Heart left ventricle (tissue), 16 donors: ENCODE measurements at places on chromosomes 7 and 10.
A peak's percentile ranks its signal among the peaks of the same experiment; 100 is the strongest.

DNA sequence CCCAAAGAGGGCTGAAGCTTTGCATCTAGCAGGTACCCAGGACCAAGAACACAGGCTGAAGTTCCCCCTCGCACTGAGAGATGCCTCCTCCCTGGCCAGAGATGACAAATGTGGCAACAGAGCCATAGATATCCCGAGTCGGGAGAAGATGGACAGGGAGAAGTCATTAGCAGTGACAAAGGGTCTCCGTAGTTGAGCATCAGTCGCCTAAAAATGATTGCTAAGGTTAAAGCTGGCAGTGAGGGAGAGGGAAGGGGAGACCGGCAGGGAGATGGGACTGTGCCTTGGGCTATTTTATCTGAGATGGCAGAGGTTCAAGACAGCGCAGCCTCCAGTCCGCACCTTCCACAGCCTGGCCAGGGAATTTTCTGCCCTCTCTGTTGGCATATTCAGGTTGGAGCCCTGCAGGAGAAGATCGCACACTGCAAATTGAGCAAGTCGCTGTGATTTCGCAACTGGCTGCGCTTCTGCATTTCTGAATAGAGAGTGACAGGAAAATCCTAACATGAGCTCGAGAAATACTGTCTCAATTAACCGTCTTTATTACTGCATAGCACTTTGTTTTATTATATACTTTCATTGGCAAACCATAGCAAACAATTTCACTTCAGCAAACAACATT, 238.9 kb upstream of the GPR26 start:
- H3K27me3 ChIP-seq = no peaks in the 10 kb centered on the region
- H3K4me1 ChIP-seq = no peaks in the 10 kb centered on the region
- no peak overlapping the region for H3K4me3 ChIP-seq

- H3K27ac ChIP-seq = no peak overlapping the region
- peaks cover 49% of the 10 kb centered on the region for H3K36me3 ChIP-seq
- H3K4me3 ChIP-seq = no peak overlapping the region
- H3K27me3 ChIP-seq = no peaks in the 10 kb centered on the region
- no peaks in the 10 kb centered on the region for H3K4me1 ChIP-seq
- no peak for DNase-seq
Observed at GRCh38 chr7:152149363-152149762, 123.9 kb downstream of the GALNT11 start.

GRCh38 chr7:46713868-46714596, 793.0 kb upstream of the IGFBP3 start:
- no peak overlapping the region for H3K27ac ChIP-seq
- DNase-seq = peak; percentile 63
- H3K36me3 ChIP-seq = no peaks in the 10 kb centered on the region
- no peak overlapping the region for H3K4me3 ChIP-seq

- H3K27me3 ChIP-seq = no peaks in the 10 kb centered on the region
- no peak overlapping the region for H3K4me3 ChIP-seq
- H3K36me3 ChIP-seq = no peaks in the 10 kb centered on the region
- DNase-seq = no peak
- H3K27ac ChIP-seq = no peak overlapping the region
- H3K4me1 ChIP-seq = peaks cover 3% of the 10 kb centered on the region
Observed at GRCh38 chr7:32900433-32900995, 9.0 kb upstream of the KBTBD2 start.

DNA sequence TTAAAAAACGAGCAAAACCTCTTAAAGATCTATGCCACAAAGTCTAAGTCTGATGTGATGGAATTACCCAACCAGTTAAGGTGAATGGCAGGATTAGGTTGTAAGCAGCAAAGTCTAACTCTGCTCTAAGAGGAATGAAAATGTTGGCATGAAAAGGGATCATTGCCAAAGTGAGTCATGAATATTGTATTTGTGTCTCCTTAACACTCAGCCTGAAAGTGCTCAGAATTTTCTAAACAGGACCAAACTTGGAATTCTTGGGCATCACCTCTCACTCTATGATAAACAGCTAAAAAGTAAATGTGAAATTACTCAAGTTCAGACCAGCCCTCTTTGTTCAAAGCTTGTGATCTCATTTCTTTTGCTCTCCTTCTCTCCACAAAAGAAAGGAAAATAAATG, 27.0 kb downstream of the PPP1R3A start:
- no peaks in the 10 kb centered on the region for H3K27me3 ChIP-seq
- no peak for DNase-seq
- H3K27ac ChIP-seq = peak overlapping the region; percentile 70
- H3K36me3 ChIP-seq = no peaks in the 10 kb centered on the region
- no peak overlapping the region for H3K4me3 ChIP-seq

DNA sequence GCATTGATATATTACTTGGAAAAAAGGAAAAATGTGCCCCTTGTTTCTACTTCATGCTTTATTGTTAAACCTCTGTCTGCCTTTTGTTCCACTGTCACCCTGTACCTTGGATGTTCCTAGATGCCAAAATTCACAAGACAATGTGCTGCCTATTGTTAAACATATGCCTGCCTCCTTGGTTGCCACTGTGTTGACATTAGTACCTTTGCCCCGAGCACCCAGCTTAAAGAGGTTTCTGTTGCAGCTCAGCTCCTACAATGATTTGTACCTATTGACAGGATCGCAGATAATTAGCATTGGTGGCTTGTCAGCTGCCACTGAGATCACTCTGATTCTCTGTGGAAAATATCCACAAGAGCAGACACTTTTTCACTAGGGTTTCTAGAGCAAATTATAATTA, 188.0 kb downstream of the KCND2 start:
- H3K27me3 ChIP-seq = no peaks in the 10 kb centered on the region
- H3K4me1 ChIP-seq = no peaks in the 10 kb centered on the region
- H3K36me3 ChIP-seq = no peaks in the 10 kb centered on the region
- H3K4me3 ChIP-seq = no peak overlapping the region

- no peak overlapping the region for H3K4me3 ChIP-seq
- no peaks in the 10 kb centered on the region for H3K4me1 ChIP-seq
- H3K27ac ChIP-seq = no peak overlapping the region
- no peaks in the 10 kb centered on the region for H3K36me3 ChIP-seq
- H3K27me3 ChIP-seq = no peaks in the 10 kb centered on the region
Observed at GRCh38 chr10:58180666-58181065, 87.0 kb downstream of the IPMK start.

GRCh38 chr7:934469-935163, 19.9 kb downstream of the ADAP1 start:
- DNase-seq = no peak
- no peaks in the 10 kb centered on the region for H3K27me3 ChIP-seq
- H3K4me1 ChIP-seq = no peaks in the 10 kb centered on the region

- no peak overlapping the region for H3K27ac ChIP-seq
- no peaks in the 10 kb centered on the region for H3K36me3 ChIP-seq
- H3K4me1 ChIP-seq = no peaks in the 10 kb centered on the region
- no peaks in the 10 kb centered on the region for H3K27me3 ChIP-seq
- DNase-seq = no peak
- H3K4me3 ChIP-seq = no peak overlapping the region
Observed at GRCh38 chr7:158473946-158474345, 113.7 kb downstream of the PTPRN2 start.

DNA sequence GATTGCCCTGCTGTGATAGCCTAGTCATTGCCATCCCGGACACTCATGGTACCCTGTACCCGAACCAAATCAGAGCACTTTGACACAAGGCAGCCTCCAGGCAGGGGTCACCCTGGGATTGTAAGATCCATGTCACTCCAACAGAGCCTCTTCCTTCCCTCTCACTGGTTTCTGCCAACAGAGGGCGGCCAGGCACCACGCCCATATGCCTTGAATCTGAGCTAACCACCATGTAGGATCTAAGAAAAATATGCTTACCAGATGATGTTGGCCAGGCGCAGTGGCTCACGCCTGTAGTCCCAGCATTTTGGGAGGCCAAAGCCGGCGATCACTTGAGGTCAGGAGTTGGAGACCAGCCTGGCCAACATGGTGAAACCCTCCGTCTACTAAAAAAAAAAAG, 389.2 kb upstream of the KLF6 start:
- no peak for DNase-seq
- H3K36me3 ChIP-seq = no peaks in the 10 kb centered on the region
- H3K4me1 ChIP-seq = no peaks in the 10 kb centered on the region
- no peak overlapping the region for H3K4me3 ChIP-seq
- H3K27me3 ChIP-seq = no peaks in the 10 kb centered on the region

DNA sequence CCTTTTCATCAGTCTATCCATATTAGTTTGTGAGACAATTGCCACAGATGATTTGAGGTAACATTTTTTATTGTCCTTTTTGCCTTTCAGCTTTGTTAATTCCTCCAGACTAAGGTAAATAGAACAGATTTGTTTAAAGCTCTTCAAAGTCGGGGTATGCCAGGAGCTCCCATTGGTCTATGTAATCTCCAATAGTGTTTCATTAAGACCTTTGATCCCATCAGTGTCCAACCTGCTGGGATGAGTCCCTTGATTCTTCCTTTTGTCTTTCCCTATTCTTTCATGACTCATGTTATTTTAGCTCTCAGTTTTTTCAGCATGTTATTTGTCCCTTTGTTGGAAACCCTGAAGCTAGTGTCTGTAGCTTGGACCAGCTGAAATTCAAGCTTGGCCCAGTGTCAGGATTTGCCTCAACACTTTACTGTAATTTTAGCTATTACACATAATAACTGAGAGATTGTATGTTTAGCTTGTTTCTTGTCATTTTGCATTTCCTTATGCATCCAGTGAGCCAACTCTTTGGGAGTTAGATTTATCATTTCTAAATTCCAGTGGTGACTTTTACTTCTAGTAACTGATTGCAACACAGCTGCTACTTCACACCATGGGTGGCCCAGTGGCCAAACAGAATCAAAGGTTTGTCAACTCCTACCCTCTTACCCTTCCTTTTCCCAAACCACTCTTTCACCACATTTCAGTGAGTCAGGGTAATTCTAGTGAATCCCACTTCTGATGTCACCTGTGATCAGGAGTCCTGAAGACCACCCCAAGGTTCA, 15.3 kb downstream of the AGBL3 start:
- no peak overlapping the region for H3K27ac ChIP-seq
- H3K36me3 ChIP-seq = no peaks in the 10 kb centered on the region
- no peak for DNase-seq
- no peaks in the 10 kb centered on the region for H3K4me1 ChIP-seq

DNA sequence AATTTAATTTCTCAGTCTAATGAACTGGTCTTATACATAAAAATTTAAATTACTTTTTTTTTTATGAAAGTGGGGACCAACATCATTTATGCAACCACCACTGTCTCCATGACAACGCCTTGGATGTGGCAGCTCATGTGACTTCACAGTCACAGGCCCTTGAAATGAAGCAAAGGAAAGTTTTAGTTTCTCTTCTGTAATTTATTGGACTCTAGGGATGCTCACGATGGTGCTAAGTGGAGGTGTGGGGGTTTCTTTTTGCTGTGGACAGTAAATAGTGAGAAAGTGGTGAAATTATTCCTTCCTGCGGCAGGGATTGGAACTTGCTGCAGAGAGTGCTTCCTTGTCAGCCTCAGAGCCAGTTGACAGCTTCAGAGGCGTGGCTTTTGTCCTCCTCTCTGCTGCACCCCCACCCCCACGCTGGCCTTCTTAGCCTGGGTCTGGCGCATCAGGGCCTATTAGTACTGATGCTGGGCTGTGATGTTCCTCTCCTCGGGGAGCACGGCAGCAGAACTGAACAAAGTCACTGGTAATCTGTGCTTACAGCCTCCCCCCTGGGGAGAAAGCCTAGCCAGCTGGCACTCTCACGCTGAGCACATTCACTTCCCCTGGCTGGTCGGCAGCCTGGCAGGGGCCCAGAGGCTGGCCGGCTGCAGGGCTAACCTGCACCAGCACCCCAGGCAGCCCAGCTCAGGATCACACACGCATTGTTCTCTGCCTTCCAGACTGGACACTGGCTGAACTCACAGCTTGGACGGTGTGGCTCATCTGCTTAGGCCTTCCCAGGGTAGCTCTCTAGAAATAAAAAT, 517.5 kb upstream of the GALNT17 start:
- no peak overlapping the region for H3K4me3 ChIP-seq
- no peaks in the 10 kb centered on the region for H3K36me3 ChIP-seq
- peaks cover 16% of the 10 kb centered on the region for H3K4me1 ChIP-seq
- peak; percentile 75 for DNase-seq
- no peak overlapping the region for H3K27ac ChIP-seq
- no peaks in the 10 kb centered on the region for H3K27me3 ChIP-seq

GRCh38 chr10:75397496-75398199, 3.9 kb downstream of the ZNF503 start:
- DNase-seq = peak; percentile 39
- H3K36me3 ChIP-seq = peaks cover 17% of the 10 kb centered on the region
- H3K27ac ChIP-seq = peak overlapping the region; percentile 99
- peak overlapping the region; percentile 96 for H3K4me3 ChIP-seq
- no peaks in the 10 kb centered on the region for H3K27me3 ChIP-seq

DNA sequence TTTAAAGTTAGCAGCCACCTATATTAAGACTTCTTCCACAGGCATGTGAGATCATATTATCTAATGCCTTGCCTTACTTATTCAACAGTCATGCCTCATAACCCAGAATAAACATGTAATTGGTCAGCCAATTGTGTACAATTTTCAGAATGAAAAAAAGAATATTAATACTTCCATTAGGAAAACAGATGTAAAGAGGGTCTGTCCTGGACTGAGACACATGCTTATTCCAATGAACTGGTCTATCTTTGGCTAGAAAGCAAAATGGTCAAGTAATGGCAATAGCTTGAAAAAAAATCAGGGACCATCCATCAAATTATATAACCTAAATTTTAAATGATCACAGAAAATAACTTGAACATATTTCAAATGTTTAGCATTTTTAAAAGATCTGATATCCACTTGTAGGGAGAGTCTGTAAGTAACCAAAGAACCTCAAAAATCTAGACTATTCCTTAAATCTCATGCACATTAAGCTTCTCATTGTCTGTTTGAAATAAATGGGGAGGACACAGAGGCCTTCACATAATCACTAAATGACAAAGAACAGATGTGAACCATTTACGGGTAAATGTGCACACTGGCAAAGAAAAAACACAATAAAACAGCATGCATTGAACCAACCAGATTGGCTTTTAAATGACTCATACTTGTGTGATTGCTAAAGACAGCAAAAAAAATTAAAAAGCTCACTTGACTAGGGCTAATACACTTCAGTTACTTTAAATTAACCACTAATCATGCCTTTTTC, 568.8 kb upstream of the PCDH15 start:
- no peak overlapping the region for H3K27ac ChIP-seq
- DNase-seq = no peak
- no peaks in the 10 kb centered on the region for H3K27me3 ChIP-seq

DNA sequence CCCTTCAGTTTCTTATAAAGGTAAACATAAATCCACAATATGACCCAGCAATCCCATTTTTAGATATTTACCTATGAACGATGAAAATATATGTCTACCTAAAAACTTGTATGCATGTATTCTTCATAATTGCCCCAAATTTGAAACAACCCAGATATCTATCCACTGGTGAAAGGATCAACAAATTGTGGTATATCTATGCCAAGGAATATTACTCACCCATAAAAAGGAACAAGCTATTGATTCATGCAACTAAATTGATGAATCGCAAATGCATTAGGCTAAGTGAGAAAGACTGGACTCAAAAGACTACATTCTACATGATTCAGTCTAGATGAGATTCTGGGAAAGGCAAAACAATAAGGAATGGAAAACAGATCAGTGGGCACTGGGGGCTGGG, 126.0 kb upstream of the BTBD16 start:
- no peak overlapping the region for H3K4me3 ChIP-seq
- DNase-seq = no peak
- peaks cover 63% of the 10 kb centered on the region for H3K4me1 ChIP-seq
- H3K27ac ChIP-seq = no peak overlapping the region
